ENCODE measurements at places on chromosomes 11 and 22.
A peak's percentile ranks its signal among the peaks of the same experiment; 100 is the strongest.

DNA sequence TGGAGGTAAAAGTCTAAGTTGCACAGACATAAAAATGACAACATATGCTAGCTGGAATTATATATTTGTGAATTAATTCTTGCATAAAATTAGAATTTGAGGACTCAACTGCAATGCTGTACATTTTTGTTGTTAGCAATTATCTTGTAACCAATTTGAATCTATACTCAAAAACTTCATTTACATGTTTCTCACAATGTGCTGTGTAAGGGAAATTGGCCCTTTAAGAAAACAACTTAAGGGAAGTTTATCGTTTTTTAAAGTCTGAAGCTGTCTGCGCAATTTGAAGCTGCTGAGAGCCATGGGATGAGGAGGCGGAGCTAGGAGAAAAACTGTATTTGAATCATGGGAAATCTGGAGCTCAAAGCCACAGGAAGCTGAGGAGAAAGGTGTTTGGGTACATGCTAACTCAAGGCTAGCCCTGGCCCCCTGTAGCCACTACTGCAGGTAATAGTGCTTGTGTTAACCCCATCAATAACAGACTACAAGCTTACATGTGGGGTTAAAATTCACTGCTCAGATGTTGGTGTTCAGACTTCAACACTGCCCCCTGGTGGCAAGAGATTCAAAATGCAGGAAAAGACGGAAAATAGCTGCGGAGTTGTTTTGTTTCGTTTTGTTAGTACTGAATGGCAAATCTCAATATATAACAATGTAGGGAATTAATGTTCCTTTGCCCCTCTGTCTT lies 126.1 kb downstream of the BRD1 start:
- DNase-seq: no peak

- DNase-seq: peak; percentile 46
Observed at GRCh38 chr11:85355921-85356320, 271.2 kb downstream of the DLG2 start.

GRCh38 chr11:12785901-12786300 lies 111.7 kb downstream of the TEAD1 start:
- DNase-seq: no peak

DNA sequence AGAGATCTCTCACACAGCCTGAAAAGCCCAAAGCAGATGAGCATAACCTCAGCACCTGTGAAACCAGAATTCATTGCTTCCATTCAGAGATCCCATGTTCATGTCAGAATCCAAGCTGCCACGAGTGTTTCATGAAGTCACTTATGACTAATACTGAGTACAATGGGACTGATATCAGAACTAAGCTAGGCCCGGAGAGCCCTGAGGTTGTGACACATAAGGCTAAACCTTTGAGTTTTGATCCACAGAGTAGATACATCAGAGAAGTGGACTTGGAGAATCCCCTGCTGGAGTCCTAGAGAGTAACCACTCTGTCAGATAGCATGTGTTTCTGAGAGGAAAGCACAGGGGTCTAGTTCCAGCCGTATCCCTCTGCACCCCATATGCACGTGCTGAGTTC lies 890 bp upstream of the GLYATL1 start:
- DNase-seq: no peak

DNA sequence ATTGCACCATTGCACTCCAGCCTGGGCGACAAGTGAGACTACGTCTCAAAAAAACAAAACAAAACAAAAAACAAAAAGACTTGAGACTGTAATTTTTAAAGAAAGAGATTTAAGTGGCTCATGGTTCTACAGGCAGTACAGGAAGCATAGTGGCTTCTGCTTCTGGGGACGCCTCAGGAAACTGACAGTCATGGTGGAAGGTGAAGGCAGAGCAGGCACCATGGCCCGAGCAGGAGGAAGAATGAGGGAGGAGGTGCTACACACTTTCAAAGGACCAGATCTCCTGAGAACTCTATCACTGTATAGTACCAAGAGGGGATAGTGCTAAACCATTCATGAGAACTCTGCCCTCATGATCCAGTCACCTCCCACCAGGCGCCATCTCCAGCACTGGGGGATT lies 52.0 kb downstream of the CBL start:
- DNase-seq: no peak

DNA sequence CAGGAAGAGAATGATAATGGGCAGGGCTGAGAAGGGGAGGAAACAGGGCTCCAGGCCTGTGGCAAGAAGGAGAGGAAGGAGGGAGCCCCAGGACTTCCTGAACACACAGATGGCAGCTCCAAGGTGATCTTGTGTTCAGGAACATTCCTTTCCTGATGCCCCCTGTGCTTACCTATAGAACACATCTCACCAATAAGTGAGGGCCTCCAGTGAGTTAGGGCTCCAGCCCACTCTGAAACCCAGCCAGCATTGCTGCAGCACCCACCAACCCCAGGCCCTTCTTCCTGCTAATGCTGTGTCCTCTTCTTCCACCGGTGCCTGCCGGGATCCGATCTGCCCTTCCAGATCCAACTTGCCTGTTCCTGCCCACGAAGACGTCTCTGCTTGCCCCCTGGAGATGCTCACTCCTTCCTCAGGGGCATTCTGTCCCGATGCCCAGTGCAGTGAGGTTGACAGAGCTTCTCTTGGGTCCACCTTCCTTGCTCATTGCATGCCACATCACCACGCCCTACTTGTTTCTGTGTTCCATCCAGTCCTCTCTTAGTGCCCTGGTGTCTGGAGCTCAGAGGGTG lies 17.4 kb downstream of the ANKK1 start:
- DNase-seq: no peak

- peak; percentile 58 for DNase-seq
Observed at GRCh38 chr11:113446938-113447337, 28.3 kb downstream of the DRD2 start.

GRCh38 chr11:131064373-131064991 lies 148.2 kb upstream of the SNX19 start:
- DNase-seq: peak; percentile 86

- DNase-seq: no peak
Observed at GRCh38 chr11:100810146-100810545, 123.1 kb downstream of the ARHGAP42 start.

All from tongue (tissue), 3 donors.